ENCODE measurements at places on chromosomes 3 and 15.

DNA sequence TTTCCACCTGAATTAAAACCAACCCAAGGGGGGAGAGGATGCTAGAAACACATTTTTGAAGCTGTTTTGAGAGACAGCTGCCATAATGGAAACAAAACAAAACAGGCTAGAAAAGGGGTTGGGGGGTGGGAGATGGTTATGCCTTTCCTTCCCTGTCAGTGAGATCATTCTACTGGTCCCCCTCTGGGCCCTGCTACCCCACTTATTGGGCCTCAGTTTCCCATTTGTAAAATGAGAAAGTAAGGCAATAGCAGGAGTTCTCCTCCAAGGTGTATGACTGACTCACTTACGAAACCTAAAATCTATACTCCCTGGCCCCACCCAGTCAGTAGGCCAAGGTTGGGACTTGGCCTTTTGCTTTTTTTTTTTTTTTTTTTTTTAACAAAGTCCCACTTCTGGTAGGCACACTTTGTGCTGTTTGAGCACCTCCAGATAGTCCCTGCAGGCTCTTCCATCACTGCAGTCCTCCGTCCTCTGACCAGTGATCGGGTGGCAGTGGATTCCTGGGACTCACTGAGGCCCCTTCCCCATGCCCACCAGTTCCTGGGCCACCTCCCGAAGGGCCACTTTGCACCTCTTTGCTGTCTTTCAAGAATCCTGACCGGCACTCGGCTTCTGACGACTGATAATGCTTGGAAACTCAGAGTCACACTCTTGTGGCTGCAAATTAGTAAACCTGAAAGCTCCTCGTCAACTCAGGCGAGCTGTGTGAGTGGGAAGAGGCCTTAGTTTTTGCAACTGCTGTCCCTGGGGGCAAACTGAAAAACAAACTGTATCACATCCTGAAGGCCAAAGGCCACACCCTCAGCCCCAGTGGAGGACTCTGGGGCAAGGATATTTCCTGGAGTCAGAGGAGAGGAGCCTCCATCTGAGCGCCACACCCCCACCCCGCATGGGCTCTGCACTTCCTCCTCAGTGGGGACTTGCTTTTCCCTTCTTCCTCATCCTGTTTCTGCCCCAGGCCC lies 6.7 kb upstream of the PSTPIP1 start:
- peak; percentile 71 for DNase-seq

- DNase-seq: no peak
These were observed 488.2 kb upstream of the NECTIN3 start for GRCh38 chr3:110583373-110583935.

GRCh38 chr3:121739902-121740301 lies 9.6 kb downstream of the GOLGB1 start:
- no peak for DNase-seq

DNA sequence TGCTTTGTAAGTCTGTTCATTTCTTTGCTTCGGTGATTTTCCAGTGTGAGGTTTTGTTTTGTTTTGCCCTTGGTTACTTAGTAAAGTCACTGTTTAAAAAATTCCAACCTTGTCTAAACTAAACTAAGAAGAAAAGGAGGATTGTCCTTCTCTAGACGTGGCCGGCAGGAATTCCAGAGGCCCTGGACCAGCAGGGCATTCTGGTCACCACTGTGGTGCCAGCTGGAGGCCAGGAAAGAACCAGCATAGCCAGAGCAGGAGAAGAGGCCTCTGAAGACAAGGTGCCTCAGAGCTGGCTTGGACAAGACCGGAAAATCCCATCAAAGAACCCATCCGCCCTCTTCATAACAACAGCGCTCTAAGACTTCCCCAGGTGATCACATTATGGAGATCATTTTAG lies 8.2 kb downstream of the PLOD2 start:
- no peak for DNase-seq

DNA sequence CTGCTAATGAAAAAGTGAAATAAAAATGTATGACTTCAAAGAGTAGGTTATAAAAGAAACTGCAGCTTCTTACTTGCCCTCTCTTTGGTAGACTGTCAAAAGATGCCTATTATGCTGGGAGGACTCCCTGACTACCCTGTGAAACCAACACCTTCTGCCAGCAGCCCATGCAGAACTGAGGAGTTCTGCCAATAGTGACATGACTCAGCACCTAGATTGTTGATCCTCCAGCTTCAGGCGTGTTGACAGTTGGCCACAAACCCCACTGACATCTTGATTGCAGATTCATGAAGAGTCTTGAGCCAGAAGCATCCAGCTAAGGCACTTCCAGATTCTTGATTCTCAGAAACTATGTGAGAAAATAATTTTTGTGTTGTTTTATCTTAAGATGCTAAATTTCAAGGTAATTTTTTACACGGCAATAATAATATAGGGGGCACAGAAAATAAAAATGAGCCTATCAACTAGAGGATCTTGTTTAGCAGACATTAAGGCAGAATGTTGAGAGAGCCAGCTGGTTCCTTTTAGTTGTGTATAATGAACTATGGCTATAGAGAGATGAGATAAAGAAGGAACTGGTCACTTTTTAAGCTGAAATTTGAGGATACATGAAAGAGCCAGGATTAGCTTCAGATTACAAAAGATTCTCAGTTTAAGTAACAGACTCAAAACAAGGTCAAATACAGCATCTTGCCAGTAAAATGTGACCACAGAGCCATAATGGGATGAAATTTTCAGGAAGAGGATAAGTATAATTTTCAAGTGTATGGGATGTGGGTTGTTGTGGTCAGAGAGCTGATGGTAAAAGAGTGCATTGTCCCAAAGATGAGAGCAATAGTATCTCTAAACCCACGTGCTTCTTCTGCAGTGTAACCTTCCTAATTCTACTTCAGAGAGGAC lies 588.7 kb upstream of the CBLB start:
- DNase-seq: peak; percentile 4

- DNase-seq: no peak
These were observed 198.1 kb downstream of the MBNL1 start for GRCh38 chr3:152466784-152467183.

- DNase-seq: no peak
These were observed 75.6 kb upstream of the TNIK start for GRCh38 chr3:171535799-171536198.

- no peak for DNase-seq
These were observed 392.0 kb upstream of the RORA start for GRCh38 chr15:61621146-61621545.

DNA sequence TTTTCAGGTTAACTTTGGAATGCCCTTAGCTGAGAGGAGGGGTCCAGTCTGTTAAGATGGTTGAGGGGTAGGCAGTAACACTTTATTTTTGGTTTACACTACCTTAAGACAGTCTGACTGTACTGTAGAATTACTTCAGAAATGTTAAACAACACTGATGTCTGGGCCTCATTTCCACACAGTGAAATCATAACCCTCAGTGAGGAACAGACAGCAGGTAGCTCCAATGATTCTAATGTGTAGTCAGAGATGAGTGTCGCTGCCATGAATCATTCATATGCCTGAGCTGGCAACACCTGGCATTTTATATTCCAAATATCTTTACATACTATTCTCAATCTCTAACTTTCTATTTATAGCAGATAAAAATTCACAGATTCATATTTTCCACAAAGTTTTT lies 37.3 kb upstream of the POU1F1 start:
- DNase-seq: no peak
